ENCODE measurements at places on chromosomes 3 and 15.

DNA sequence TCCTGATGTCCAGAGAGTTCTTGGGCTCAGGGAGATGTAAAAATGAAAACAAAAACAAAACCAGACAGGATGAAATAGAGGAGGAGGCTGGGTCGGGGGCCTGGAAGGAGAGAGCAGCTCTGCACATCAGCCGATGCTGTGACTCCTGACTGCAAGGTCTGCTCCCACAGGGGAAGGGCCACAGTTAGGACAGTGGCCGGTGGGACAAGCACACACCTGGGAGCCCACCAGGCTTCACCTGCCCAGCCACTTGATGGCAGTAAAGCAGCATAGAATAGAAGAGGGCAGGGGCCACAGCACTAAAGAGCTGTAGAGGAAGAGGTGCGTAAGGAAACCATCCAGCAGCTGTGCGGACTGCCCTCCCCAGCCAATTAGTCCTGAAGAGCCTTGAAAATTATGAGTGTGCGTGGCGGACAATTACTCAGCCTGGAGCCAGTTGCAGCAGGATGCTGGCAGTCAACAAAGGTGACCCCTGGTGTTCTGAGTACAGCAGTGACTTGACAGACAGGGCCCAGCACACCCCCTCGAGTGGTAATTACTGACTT is 29.8 kb downstream of the ALS2CL start:
- DNase-seq, result no peak

- no peak for DNase-seq
Observed at GRCh38 chr15:77361456-77361855, 58.4 kb downstream of the PEAK1 start.

GRCh38 chr15:81507831-81508230 is 133.8 kb upstream of the TMC3 start:
- DNase-seq, result no peak

- no peak for DNase-seq
Observed at GRCh38 chr3:52649461-52650210, 36.1 kb downstream of the PBRM1 start.

DNA sequence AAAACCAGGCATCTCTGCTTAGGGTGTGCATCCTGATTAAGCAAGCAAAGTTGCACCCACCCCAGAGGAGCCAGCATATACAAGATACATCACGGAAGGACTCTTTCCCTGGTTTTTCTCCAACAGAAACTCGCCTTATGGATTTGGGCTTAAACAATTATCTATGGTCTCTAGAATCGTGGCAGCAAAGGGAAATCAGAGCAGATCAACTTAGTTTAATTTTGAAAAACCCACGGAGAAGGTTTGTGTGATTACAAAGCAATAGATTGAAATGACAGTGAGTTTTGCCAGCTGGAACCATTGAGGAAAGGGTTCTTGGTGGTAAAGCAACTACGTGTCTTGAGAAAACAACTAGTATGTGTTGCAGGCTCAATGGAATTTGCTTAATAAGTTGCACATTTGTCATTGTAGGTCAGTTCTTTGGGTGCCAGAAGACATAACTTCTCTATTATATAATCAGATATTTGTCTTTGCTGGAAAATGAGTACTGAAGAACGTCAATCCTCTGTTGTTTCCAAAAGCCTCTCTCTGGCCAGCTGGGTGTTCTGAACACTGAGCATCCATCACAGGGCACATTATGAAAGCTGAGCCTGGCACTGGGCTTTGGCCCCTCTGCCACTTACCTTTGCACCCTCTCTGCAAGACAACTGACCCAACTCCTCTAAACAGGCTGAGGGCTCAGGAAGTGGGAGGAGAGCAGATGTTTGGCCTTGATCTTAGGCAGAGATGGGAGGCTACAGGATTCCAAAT is 75.7 kb upstream of the FBN1 start:
- no peak for DNase-seq

DNA sequence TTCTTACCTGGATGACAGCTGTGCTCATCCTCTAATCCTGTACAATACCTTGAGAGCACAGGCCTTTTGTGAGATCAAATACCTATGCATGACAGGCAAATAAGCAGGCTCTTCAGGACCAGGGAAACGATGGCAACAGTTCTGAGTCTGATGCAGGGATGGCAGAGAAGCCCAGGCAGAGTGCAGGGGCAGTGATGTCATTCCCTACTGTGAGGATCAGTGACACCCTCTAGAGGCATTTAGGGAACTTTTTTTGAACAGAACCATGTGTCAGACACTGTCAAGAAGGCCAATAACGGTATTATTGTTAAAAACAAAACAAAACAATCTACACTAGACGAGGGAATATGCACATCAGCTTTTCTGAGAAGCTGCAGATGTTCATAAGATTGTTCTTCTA is 314.8 kb upstream of the CTDSPL start:
- no peak for DNase-seq

DNA sequence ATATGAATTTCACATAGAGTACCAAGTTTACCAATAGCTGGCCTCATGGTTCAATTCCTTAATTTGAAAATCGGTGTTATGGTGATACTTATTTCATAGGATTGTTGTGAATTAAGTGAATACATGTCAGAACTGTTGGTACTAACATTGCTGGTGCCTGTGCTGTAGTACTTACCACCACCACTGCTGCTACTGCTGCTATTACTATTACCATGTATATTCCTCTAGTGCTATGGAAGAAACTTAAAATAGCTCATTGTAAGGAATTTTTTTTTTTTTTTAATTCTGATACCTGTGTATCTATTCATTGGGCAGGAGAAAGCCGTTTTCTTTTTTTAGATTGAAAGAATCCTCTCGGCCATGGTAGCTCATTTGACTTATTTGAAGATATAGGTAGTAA is 3.6 kb downstream of the FYTTD1 start:
- no peak for DNase-seq

GRCh38 chr3:110495201-110495927 is 576.3 kb upstream of the NECTIN3 start:
- no peak for DNase-seq

DNA sequence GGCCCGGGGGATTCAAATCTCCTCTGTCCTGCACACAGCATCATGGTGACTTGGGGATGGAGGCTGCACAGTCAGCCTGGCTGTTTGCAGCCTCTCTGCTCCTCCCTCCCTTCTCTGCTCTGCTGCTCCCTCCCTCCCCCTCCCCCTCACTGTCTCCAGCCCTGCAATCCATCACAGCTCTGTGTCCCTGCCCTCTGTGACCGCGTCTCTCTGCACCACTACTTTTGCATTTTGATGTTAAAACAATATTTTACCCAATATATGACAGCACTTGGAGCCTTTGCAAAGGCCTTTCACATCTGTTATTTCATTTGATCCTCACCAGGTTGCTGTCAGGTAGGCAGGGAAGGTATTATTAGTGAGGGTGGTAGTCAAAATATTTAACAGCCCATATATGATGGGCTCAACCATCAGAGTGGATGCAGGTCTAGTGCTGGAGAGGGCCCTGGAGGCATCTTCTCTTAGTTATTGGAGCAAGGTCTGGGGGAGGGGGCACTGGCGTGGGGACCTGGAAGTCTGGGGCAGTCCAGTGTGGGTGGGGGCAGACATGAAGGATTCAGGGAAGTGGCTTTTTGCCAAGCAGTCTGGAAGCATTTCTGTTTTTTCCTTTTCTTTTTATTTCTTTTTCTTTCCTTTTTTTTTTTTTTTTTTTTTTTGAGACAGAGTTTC is 16.3 kb upstream of the VPS8 start:
- DNase-seq, result no peak

GRCh38 chr3:44159696-44160300 is 81.9 kb upstream of the TOPAZ1 start:
- no peak for DNase-seq

DNA sequence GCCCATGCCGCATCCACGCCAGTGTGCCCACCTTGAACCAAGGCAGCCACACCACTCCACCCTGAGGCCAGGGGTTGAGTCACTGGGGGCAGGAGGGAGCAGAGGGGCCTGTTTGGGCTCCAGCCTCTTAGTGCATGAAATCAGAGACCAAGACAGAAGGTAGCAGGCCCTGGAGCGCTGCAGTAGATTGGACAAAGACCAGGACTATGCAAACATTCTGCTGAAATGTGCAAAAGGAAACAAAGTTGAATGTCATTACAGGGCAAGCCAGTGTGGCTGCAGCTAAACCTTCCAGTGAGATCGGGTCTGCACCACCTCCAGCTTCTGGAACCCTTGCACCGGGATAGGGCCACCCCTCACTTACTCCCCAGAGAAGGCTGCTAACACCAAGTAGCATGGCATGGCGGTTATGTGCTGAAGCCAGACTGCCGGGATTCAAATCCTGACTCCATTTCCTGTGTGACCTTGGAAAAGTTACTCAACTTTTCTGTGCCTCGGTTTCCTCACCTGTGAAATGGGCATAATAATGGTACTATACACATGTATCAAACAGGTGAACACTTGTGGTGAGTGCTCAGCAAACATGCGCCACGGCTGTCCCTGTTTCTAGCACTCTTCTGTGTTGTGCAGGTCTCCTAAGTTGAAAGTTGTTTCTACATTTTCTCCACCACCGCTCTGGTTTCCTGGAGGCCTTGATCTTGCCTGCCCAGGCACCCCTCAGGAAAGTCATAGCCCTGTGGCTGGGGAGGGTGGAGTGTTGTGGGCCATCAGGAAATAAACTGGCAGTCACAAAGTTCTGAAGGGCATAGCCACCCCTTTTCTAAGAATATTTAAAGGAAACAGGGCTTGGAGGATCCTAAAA is 25.0 kb upstream of the GP9 start:
- DNase-seq, result no peak

DNA sequence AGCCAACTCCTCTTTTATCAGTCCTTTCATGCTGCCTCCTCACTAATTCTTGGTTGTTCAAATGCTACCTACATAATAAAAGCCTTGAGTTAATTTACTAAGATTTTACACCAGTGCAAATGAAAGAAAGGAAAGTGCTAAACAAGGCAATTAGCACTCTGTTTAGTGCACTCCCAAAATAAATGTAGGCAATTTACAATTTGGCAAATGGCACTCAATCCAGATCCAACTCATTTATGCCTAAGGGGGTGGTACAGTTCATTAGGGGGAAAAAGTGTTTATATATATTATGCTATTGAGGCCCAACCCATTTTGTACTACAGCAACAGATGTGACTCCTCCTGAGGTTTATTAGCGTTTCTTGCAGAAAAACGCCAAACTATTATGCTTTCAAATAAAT is 370.1 kb downstream of the NR2F2 start:
- DNase-seq, result no peak

GRCh38 chr3:145286937-145287336 is 874.0 kb downstream of the PLOD2 start:
- no peak for DNase-seq

GRCh38 chr3:129122412-129123011 is 908 bp upstream of the RAB43 start:
- no peak for DNase-seq

DNA sequence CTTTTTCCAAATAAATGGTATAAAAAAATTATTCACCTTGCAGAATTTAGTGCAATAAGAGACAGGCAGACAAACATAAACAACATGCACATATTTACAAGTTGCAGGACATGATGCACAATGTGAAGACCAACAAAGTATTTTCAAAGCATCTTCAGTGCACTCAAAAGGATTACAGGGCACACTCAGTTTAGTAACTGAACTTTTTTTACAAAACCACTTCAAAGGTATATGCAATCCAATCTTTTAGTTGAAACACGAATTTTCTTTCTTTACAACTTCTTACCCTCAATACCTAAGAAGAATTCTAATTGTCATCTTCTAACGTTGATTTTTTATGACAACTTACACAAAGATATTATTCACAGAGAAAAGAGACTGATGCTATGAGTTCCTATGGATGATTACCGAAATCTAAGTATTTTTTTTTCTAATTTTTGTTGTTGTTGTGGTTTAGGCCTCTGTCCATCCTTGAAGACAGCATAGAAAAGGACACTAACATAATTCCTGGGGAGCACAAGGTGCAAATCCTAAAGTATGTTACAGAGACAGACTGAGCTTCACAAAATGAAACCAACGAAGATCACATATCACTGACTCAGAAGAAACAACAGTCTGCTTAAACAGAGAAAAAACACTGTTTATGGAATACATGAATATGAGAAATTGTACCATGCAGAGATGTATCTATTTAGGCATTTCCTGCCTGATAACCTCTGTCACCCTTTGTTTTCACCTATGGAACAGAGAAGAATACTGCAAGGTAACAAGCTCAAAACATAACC is 50.3 kb downstream of the ZMAT3 start:
- no peak for DNase-seq

DNA sequence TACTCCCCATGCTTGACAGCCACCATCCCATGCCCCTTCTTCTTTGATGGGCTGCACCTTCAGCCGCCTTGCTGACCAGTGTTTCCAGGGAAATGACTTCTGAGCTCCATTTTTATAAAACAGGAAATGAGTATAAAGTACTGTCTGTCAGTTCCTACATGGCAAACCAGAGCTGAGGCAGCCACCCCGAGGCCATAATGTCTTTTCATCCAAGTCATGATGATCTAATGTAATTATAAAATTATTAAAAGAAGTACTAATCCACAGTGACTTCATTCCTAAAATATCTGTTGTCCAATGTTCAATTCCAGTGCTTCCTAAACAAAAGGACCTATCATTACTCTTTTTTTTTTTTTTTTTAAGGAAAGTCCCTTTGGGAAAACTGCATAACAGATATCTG is 75.2 kb upstream of the HERC1 start:
- no peak for DNase-seq

- DNase-seq, result peak; percentile 70
Observed at GRCh38 chr15:44545913-44546802, 9.2 kb downstream of the EIF3J start.

DNA sequence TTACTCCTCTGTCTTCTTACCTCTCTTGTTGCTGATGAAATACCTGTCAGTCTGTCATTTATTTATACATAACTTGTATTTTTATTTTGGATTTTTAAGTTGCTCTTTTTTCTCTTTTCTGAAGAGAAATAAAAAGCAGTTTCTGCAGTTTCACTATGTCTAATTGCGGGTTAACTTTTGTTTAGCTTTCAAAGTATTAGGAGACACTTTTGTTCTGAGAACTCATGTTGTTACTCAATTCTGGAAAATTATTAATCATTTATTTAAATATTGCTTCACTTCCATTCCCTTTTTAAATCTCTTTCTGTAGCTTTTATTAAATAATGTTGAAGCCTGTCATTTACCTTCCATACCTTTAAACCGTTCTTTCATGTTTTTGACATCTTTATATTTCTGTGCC is 29.2 kb downstream of the MYLK start:
- DNase-seq, result no peak

DNA sequence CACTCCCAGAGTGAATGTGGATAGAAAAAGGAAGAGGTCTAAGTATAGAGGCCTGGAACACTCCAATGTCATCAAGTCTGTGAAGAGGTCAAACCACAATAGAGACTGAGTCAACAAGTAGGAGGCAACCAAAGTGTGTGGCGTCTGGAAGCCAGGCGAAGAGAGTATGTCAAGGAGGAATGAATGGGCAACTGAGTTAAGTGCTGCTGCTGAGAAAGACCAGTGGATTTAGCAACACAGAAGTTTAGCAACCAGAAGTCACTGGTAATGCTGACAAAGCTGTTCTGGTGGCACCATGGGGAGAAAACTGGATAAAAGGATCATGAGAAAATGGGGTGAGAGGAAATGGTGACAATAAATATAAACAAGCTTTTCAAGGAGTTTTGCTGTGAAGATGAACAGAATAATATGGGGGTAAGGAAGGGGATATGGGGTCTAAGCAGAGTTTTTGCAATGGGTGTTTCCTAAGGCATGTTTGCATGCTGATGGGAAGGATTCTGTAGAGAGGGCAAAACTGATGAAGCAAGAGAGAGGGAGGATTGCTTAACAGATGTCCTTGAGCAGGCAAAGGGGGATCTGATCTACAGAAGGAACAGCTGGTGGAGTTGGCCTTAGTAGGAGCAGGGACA is 38.4 kb downstream of the PCOLCE2 start:
- DNase-seq, result peak; percentile 27

Data from T-helper 2 cell treated with Interferon-gamma antibody and Interleukin-4, amounts not matched to agents 5 μg/mL and 100 μg/mL, for 36 hours (primary cell).